ENCODE measurements at places on chromosomes 12 and 14.

- no peak for DNase-seq
Observed at GRCh38 chr12:503111-503761, 43.5 kb downstream of the B4GALNT3 start.

DNA sequence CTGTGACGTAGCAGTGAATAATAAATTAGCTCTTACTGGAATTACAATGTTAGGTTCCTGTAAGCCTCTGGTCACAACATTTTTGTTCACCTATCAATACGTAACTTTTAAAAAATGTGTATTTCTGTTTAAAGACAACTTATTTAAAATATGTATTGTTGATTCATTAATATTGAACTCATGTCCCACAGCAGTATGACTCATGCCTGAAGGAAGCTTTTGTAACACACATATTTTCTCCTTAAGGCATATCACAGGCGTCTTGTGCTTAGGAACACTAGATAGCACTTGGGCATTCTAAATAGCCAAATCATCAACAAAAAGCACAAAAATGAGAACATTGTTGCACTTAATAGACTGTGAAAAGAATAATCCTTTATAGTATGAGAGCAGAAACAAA, 92.5 kb downstream of the GPHN start:
- no peak for DNase-seq

GRCh38 chr12:14272956-14273912, 92.2 kb upstream of the ATF7IP start:
- DNase-seq = no peak

DNA sequence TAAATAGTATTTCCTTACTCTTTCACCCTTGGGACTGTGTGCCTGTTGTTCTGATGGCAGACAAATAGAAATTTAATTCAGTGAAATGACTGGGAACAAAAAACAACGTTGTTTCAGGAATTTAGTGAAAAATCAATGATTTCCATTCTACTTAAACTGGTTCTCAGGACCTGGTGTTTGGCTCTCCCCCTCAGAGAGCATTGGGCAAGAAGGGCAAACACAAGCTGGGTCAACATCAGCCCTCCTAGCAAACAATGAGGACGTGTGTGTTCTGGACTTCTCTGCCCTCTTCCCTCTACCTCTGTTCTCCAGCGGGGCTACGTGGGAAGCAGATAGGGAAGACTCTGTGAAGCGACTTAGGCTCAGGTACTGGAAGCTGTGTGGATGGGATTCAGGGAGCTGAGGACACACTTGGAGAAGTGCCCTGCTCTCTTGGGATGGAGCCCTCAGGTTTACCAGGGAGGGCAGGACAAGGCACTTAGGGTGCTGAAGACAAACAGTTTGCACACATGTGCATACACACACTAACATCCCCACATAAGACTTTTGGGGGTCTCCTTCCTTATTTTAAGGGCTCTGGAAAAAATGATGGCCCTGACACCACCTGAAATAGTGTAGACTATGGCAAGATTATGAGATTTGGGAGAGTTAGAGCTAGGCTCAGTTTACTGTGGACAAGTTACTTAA, 7.6 kb upstream of the SERPINA1 start:
- DNase-seq = no peak

- no peak for DNase-seq
Observed at GRCh38 chr12:27802936-27803335, 22.9 kb upstream of the MANSC4 start.

GRCh38 chr14:84273181-84273580, 1256.8 kb upstream of the FLRT2 start:
- DNase-seq = peak; percentile 64

- DNase-seq = no peak
Observed at GRCh38 chr14:33945210-33946088, 5.4 kb downstream of the EGLN3 start.

DNA sequence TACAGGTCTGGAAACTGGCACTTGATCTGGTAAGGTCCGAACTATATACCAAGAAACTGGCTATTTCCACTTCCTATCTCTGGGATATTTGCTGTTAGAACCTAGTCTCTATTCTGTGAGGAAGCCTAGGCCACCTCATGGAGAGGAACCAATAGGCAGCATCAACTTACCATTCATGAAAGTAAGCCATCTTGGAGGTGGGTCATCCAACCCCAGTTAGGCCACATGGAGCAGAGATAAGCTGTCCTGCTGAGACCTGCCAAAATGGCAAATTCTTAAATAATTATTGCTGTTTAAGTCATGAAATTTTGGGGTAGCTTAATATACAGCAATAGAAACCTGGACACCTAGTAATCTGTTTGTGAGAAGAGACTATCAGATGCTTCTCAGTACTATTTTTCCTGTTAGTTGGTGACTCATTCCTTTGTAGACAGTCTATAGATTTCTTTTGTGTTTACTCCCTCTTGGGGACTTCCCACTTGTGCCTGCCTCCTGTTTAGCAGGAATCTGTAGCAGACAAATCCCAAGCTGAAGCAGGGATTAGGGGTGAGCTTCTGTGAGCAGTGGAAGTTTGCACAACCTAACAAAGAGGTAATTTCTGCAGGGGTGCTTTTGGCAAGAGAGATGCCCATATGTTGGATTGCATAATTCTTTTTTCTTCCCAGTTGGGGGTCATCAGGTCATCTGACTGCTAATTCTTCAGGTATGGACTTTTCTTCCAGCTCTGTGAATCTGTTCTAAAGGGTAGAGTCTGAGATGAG, 136.8 kb downstream of the IGF1 start:
- peak; percentile 52 for DNase-seq

- no peak for DNase-seq
Observed at GRCh38 chr14:53027041-53027440, 76.2 kb upstream of the FERMT2 start.

GRCh38 chr14:74612350-74613021, 449 bp upstream of the LTBP2 start:
- peak; percentile 89 for DNase-seq

DNA sequence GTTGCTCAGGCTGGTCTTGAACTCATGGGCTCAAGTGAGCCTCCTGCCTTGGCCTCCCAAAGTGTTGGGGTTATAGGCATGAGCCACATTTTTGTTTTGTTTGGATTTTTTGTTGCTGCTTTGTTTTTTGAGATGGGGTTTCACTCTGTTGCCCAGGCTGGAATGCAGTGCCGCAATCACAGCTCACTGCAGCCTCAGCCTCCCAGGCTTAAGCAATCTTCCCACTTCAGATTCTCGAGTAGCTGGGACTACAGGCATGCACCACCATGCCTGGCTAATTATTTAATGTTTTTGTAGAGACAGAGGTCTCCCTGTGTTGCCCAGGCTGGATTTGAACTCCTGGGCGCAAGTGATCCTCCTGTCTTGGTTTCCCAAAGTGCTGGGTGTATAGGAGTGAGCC, 5.7 kb upstream of the PLEK2 start:
- no peak for DNase-seq

All from NCI-H524 (cell line).